ENCODE measurements at places on chromosomes 12 and 14.

GRCh38 chr12:24979976-24980730 lies 31.3 kb upstream of the BCAT1 start:
- no peak for DNase-seq

- no peak for DNase-seq
Measured at GRCh38 chr14:94028450-94028826, 2.3 kb downstream of the OTUB2 start.

- no peak for DNase-seq
Measured at GRCh38 chr12:124490584-124491305, 76.7 kb downstream of the NCOR2 start.

GRCh38 chr12:106744600-106744999 lies 29.9 kb upstream of the RIC8B start:
- DNase-seq: no peak

- DNase-seq: no peak
Measured at GRCh38 chr12:16175840-16176239, 101.6 kb downstream of the SLC15A5 start.

GRCh38 chr14:105028251-105028927 lies 7.5 kb upstream of the CDCA4 start:
- no peak for DNase-seq

- DNase-seq: no peak
Measured at GRCh38 chr14:64602826-64603225, 53.1 kb downstream of the PPP1R36 start.

Data from CMK (cell line).